ENCODE measurements at places on chromosomes 13 and 19.

DNA sequence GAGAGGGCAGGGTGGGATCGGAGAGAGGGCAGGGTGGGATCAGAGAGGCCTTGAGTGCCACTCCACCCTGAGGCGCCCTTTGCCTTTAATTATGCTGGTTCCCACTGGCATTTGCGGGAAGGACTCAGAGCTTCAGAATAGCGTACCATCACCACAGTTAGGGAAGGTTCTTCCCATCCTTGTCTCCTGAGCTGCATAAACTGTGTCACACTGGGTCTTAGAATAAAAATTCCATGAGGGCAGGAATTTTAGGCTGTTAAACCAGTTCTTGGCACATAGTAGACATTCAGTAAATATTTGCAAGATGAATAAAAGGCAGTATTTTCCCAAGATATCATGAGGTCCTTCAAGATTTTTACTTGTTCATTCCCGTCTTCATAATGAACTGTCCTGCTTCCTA, 24.4 kb downstream of the PPP2R1A start:
- no peak for DNase-seq

- DNase-seq, result no peak
Measured at GRCh38 chr19:11090997-11091702, 1.9 kb downstream of the LDLR start.

- peak; percentile 56 for DNase-seq
Measured at GRCh38 chr13:20118268-20119140, 42.3 kb downstream of the GJA3 start.

- DNase-seq, result no peak
Measured at GRCh38 chr13:39100996-39101738, 62.9 kb downstream of the NHLRC3 start.

GRCh38 chr13:42276683-42277082, 4.7 kb downstream of the AKAP11 start:
- DNase-seq, result no peak

GRCh38 chr19:51271067-51271466, 20.2 kb downstream of the SIGLECL1 start:
- no peak for DNase-seq

DNA sequence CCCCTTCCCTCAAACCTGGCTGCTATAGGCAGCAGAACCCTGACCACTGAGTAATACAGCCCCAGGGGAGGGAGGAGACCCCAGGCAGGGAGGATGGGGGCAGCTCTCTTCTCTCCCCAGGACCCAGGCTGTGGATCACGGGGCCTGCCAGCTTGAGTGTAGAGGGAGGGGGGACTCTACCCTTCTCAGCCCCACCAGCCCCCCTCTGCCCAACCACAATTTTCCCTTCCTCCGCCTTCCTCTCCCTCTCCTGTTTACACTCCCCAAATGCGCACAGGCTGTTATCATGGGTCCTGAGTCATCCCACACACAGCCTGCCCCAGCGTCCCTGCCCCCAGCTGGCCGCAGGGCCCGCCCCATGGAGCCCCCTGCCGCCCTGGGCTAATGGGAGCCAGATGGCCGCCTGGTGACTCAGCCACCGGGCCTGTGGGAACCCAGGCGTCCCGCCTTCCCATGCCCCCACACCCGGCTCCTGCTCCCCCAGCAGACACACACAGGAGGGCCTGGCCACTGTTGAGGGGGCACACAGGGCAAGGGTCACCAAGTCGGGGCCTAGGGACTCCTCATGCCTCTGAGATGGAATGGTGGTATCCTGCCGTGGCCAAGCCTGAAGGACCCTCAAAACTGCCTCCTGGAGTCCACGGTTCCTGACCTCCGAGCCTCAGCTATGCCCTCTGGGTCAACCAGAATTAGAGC, 13.6 kb downstream of the CCDC97 start:
- peak; percentile 98 for DNase-seq

DNA sequence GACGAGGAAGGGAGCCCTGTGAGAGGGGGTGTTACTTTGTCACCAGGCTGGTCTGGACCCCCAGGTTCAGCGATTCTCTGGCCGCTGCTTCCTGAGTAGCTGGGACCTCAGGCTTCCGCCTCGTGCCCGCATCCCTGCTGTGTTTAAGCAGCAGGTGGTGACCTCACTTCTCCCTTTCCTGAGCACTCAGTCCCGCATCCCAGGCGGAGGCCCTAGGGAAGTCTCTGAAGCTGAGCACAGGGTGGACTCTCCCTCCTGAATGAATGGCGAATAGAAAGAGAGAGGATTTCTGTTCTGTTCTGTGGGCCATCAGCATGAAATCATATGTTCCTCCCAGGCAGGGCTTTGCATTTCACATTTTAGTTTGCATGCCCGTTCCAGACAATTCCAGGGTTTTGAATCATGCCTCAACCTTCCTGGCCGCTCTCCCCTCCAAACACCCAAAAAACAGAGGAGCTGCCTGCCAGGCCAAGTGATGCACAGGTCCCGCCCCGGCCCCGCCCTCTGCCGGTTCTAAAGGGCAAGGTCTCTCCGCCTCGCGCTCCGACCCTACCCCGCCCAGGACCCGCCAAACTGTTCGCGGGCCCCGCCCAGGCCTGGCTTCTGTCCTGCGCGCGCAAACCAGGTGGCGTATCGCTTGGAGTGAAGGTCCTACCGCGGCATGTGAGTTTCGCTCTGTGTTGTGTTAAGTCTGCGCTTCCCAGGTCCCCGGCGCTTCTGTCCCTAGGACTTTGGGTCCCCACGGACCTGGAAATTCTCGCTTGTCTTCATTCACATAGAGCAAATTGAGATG, 35.1 kb upstream of the ZNF808 start:
- peak; percentile 1 for DNase-seq
